ENCODE measurements at places on chromosomes 11 and 22. TPM values are rescaled to one million over a fixed set of nuclear protein-coding genes. Genes with fewer than 3 reads are reported as not detected.
A peak's percentile ranks its signal among the peaks of the same experiment; 100 is the strongest.

DNA sequence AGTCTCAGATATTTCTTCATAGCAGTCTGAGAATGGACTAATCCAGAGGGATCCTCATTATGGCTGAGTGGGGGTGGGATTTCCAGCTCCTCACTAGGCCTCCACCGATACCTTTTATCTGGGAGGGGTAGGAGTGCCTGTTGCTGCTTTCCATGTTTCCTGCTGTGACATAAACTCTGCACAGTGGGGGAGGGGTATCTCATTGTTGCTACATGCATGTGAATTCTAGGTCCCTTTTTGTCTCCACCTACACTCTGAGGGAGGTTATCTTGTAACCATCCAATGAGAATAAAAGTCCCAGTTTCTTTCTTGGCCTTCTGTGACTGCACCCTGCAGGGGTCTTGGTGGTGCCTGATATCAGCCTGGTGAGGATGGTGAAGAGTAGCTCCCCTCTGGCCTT lies 60.5 kb downstream of the ADAMTS15 start:
- H3K27me3 ChIP-seq = no peaks in the 10 kb centered on the region
- no peak for DNase-seq
- H3K4me1 ChIP-seq = peaks cover 10% of the 10 kb centered on the region
- no peak overlapping the region for H3K27ac ChIP-seq
- H3K4me3 ChIP-seq = no peak overlapping the region
- no peaks in the 10 kb centered on the region for H3K36me3 ChIP-seq

Gene RASSF10
- 4.9 TPM for total RNA-seq

DNA sequence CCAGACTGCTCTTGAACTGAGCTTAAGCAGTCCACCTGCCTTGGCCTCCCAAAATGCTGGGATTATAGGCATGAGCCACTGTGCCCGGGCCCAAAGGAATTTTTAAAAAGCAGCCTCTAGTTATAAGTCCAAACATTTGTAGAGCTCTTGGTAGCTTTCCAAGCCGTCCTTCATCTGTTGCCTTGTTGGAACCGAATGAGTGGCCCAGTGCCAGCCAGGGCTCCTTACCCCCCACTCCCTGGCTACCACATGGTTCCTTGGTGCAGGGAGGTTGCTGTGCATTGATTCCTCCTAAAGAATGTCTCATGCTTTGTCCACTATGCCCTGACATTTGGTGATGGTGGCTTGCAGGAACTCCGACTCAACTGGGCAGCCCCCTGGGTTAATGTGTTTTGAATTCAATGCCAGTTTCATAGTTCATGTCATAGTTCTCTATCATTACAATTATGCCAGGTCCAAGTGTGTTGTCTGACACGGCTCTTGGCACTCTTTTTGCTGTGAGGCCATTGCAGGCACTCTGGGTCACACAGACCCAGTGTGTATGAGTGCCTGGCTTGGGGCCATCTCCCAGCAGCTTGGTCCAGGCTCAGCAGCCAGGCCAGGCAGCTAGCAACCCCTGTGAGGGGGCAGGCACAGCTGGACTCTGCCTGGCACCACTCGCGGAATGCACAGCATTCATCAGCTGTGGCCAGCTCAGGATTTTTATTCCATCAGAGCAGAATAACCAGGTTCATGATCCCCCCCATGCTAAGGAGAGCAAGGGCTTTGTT lies 13.3 kb upstream of the MICALL1 start:
- H3K27me3 ChIP-seq = no peaks in the 10 kb centered on the region
- H3K36me3 ChIP-seq = peaks cover 33% of the 10 kb centered on the region
- H3K4me1 ChIP-seq = peaks cover 46% of the 10 kb centered on the region
- peak overlapping the region; percentile 44 for H3K27ac ChIP-seq
- H3K4me3 ChIP-seq = no peak overlapping the region
- DNase-seq = peak; percentile 72

DNA sequence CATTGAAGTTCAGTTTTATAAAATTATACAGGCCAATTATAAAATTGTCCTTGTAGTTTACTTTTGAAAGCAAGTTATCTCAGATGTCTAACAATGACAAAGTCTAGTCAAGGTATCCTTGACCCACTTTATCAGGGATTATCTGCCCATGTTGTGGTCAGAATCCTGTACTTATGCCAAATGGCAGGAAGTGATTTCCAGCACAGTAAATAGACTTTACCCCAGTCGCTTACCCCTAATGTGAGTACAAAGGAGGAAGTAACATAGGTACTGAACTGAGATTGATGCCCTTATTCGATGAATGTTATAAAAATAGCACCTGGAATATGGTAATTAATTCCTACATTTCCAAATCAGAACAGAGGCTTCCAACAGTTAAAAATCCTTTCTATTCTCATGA lies 355.7 kb downstream of the CNTN5 start:
- DNase-seq = no peak
- H3K27ac ChIP-seq = no peak overlapping the region
- H3K27me3 ChIP-seq = no peaks in the 10 kb centered on the region
- H3K4me3 ChIP-seq = no peak overlapping the region
- H3K4me1 ChIP-seq = no peaks in the 10 kb centered on the region

Gene CLDN5
- total RNA-seq = 223 TPM

DNA sequence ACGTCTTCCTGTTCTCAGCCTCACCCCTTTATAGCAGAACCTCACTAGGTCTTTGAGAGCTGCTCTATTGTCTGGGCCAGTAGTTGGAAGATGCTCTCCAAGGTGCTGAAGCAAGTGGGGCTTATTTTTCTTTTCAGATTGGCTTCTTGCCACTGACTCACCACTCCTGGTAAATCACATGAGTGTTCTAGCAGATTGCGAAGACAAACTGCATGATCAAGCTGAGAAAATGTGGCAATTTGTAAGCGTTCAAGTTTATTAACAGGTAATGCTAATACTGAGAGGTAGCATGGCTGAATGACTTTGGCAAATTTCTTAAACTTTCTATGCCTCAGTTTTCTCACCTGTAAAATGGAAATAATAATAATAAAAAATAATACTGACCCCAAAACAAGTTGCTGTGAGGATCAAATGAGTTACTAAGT lies 59.2 kb downstream of the CACNG2 start:
- no peak for DNase-seq
- H3K4me1 ChIP-seq = no peaks in the 10 kb centered on the region
- H3K36me3 ChIP-seq = no peaks in the 10 kb centered on the region
- no peak overlapping the region for H3K4me3 ChIP-seq
- no peaks in the 10 kb centered on the region for H3K27me3 ChIP-seq
- H3K27ac ChIP-seq = no peak overlapping the region

DNA sequence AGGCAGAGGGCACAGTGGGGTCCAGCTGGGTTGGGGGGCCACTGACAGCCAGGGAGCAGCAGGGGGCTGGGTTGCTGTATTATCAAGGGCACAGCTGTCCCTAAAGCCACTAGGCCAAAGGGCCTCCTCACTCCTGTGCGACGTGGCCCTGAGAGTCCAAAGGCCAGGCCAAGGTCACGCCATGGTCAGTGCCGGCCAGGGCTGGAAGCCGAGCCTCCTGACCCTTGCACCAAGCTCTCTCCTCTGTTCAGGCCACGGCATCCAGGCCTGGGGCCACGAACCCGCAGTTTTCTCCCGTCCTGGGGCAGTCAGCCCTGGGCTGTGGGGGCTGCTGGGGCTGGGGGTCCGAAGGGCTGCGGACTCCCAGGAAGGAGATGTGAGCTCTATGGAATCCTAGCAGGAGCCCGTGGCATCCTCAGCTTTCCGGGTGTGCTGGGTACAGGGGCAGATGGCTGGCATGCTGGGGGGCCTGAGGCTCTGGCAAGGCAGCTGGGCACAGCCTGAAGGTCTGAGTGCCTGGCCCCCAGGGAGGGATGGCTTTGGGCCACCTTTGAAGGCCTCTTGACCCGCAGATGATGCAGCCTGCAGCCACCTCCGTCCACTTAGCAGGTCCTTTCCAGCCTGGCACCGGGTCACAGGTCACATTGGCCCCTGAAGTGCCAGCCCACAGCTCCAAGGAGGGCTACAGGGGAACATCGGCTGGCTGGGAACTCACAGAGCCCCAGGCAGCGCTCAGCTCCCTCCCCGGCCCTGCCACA lies 17.3 kb upstream of the PPARA start:
- no peaks in the 10 kb centered on the region for H3K36me3 ChIP-seq
- DNase-seq = peak; percentile 75
- H3K27me3 ChIP-seq = no peaks in the 10 kb centered on the region
- no peak overlapping the region for H3K4me3 ChIP-seq
- H3K4me1 ChIP-seq = peaks cover 14% of the 10 kb centered on the region

- no peak overlapping the region for H3K4me3 ChIP-seq
- no peaks in the 10 kb centered on the region for H3K4me1 ChIP-seq
- H3K36me3 ChIP-seq = peaks cover 18% of the 10 kb centered on the region
- no peak overlapping the region for H3K27ac ChIP-seq
- no peaks in the 10 kb centered on the region for H3K27me3 ChIP-seq
Observed at GRCh38 chr11:61881397-61881796, 9.9 kb downstream of the FADS3 start.

- no peak for DNase-seq
- H3K27ac ChIP-seq = no peak overlapping the region
- no peaks in the 10 kb centered on the region for H3K36me3 ChIP-seq
Observed at GRCh38 chr11:124950601-124951330, 3.2 kb upstream of the CCDC15 start.

Gene OR52I1
- total RNA-seq = not detected

- no peak overlapping the region for H3K27ac ChIP-seq
- no peaks in the 10 kb centered on the region for H3K27me3 ChIP-seq
Observed at GRCh38 chr11:16286095-16286494, 70.3 kb downstream of the SOX6 start.

- no peaks in the 10 kb centered on the region for H3K36me3 ChIP-seq
- peak; percentile 79 for DNase-seq
- H3K27ac ChIP-seq = peak overlapping the region; percentile 1
- H3K4me3 ChIP-seq = no peak overlapping the region
Observed at GRCh38 chr11:129853518-129854231, 38.0 kb downstream of the TMEM45B start.

DNA sequence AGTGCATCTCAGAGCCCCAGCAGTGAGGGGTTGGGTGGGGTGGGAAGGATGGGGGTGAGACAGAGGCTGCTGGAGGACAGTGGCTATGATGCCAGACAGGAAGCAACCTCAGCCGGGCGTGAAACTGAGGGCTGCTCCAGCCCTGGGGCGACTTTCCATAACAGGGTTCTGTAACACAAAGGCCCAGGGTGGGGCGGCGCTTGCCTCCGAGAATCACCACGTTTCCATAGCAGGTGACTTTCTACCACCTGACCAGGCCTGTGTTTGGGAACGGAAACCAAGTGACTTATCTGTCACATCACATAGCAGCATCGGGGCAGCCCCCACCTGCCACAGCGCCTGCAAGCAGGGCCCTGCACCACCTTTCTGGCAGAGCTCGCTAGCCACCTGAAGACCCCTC lies 85.8 kb downstream of the TRMU start:
- H3K4me3 ChIP-seq = no peak overlapping the region
- no peaks in the 10 kb centered on the region for H3K27me3 ChIP-seq
- H3K4me1 ChIP-seq = no peaks in the 10 kb centered on the region

- H3K4me3 ChIP-seq = peak overlapping the region; percentile 17
- DNase-seq = no peak
- no peaks in the 10 kb centered on the region for H3K36me3 ChIP-seq
- no peaks in the 10 kb centered on the region for H3K27me3 ChIP-seq
- peaks cover 17% of the 10 kb centered on the region for H3K4me1 ChIP-seq
- peak overlapping the region; percentile 96 for H3K27ac ChIP-seq
Observed at GRCh38 chr11:59756558-59756840, 1.3 kb downstream of the STX3 start.

DNA sequence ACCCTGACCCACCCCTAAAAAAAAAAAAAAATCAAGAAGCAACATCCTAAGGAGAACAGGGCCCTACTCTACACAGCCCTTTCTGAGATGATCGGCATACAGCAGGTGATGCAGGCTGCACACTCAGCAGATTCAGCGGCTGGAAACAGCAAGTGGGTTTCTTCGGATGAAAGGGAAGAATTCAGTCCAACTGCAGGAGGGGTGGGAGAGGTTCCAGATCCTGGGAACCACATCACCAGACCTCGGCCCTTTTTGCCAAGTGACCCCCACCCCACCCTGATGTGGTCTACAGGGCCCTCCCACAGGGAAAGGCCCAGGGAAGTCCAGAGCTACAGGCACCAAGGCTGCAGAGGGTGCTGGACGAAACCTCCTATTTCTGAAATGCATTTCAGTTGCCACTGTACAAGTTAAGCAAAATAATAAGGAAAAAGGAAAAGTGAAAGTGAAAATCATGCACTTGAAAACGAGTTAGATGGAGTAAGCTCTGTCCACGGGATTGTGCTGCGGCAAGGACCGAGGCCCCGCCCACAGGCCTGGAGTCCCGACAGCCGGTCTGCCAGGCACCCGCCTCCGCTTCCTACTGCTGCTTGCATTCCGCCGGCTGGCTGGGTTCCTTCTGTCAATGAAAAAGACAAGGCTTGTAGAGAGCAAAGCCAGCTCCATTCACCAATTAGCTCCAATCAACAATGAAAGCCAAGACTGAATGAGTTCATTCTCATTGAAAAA lies 16.0 kb upstream of the PHLDA2 start:
- H3K4me1 ChIP-seq = peaks cover 41% of the 10 kb centered on the region
- H3K27ac ChIP-seq = peak overlapping the region; percentile 64
- DNase-seq = peak; percentile 96
- no peaks in the 10 kb centered on the region for H3K27me3 ChIP-seq
- peaks cover 5% of the 10 kb centered on the region for H3K36me3 ChIP-seq

- no peaks in the 10 kb centered on the region for H3K36me3 ChIP-seq
- no peak overlapping the region for H3K4me3 ChIP-seq
- H3K27me3 ChIP-seq = no peaks in the 10 kb centered on the region
- peaks cover 6% of the 10 kb centered on the region for H3K4me1 ChIP-seq
Observed at GRCh38 chr22:43094085-43094484, 4.9 kb upstream of the TTLL1 start.

Gene SLC39A13
- total RNA-seq = 88.6 TPM

- DNase-seq = no peak
- H3K36me3 ChIP-seq = no peaks in the 10 kb centered on the region
- H3K27me3 ChIP-seq = no peaks in the 10 kb centered on the region
- H3K27ac ChIP-seq = no peak overlapping the region
- H3K4me1 ChIP-seq = no peaks in the 10 kb centered on the region
Observed at GRCh38 chr11:31150841-31151240, 218.7 kb downstream of the DCDC1 start.

- H3K27me3 ChIP-seq = no peaks in the 10 kb centered on the region
- H3K27ac ChIP-seq = no peak overlapping the region
- H3K36me3 ChIP-seq = no peaks in the 10 kb centered on the region
Observed at GRCh38 chr11:44912270-44912987, 38.3 kb downstream of the TP53I11 start.

Gene LDHAL6A
- not detected for total RNA-seq

Gene SCGB2A2
- not detected for total RNA-seq

DNA sequence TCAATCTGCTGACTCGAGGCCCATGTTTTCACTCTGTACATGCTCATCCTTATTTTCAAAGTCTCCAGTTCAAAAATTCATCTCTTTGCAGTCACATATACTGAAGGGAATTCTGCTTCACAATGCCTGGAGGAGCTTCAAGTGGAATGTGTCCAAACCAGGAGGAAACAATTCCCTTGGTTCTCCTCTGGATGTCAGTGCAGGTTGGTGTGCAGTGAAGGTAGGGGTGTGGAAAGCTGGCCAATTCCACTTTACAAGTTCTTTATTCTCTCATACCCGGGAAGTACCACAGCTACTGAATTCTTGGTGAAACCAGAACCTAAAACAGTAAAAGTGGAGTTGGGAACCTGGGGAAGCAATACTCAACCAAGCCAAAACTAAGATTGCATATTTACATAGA lies 57.3 kb downstream of the BDNF start:
- no peaks in the 10 kb centered on the region for H3K27me3 ChIP-seq
- H3K36me3 ChIP-seq = no peaks in the 10 kb centered on the region
- no peak for DNase-seq
- H3K4me3 ChIP-seq = no peak overlapping the region
- no peak overlapping the region for H3K27ac ChIP-seq

- no peak overlapping the region for H3K4me3 ChIP-seq
- no peak overlapping the region for H3K27ac ChIP-seq
- H3K4me1 ChIP-seq = peaks cover 11% of the 10 kb centered on the region
- DNase-seq = no peak
- no peaks in the 10 kb centered on the region for H3K27me3 ChIP-seq
- no peaks in the 10 kb centered on the region for H3K36me3 ChIP-seq
Observed at GRCh38 chr22:27212102-27212501, 554.7 kb downstream of the MIAT start.

Data from upper lobe of left lung (tissue), 6 donors.